ENCODE measurements at places on chromosomes 5 and 9.

DNA sequence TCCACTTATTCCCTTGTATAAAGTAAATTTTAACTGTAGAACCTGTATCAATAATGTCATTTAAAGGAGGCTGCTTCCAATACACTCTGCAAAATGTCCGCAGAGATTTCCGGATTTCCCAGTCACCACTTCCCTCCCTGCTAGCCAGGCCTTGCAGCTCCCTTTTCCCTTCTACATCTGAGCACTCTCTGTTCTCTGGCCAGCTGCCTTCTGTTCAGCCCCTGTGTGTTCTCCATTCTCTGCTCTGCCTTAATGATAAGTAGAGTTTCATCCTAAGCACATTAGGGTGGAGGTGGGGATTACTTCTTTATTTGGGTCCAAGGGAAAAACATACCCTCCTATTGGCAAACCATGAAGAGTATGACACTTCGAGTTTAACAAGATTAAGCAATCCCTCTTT, 719.6 kb upstream of the WWC1 start:
- DNase-seq: no peak

GRCh38 chr9:35271637-35272036, 109.8 kb downstream of the UNC13B start:
- no peak for DNase-seq

- DNase-seq: peak; percentile 80
Measured at GRCh38 chr5:151298063-151298855, 5.3 kb downstream of the SLC36A3 start.

DNA sequence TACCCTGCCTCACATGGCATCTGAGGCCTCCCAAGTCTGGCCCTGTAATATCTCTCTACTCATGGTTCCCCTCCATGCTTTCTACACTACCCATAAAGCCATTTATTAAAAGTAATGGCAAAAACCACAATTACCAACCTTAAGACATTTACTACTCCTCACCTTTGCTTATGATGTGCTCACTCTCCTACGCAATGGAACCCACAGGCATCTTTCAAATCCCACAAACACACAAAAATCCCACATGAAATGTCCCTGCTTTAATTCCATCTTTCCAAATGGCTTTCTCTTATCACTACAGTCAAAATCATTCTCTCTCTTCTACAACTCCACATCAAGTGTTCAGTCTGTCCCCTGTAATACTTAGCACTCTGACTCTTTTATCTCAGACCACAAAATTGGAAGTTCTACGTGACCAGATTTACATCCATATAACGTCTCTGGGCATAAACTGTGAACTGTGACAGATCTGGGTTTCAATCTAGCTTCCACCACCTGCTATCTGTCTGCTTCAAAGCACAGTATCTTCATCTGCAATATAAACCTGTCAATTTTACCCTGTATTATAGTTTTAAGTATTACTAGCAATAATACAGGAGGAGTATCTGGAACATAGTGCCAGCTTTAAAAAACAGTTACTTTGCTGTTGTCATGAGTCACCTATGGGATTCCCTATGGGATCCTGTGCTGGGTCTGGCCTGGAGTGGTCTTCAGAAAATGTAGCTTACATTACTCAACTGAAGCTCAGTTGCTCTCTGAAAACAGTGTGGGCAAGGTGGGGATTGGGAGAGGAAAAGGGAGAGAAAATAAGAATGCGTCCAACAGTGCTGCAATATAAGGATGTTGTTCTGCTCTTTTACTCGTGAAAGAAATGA, 137.1 kb upstream of the TRIM32 start:
- DNase-seq: no peak

- no peak for DNase-seq
Measured at GRCh38 chr9:112081918-112082729, 93.0 kb downstream of the SUSD1 start.

GRCh38 chr5:138981586-138981985, 106.5 kb upstream of the LRRTM2 start:
- DNase-seq: peak; percentile 52

DNA sequence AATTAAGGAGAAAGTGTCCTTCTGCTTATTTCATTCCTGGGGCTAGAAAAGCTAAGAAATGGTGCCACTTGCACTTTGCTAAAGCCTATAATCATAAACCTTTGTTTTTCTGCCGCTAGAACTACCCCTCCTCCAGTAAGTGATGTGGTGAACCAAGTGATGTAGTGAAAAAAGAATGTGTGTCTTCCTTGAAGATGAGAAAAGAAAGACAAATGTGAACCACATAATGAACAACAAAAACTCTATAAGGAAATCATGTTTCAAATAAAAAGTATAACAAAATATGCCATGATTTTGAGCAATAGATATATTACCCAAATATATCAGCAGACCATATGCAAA, 179.0 kb upstream of the SGCD start:
- DNase-seq: peak; percentile 29

DNA sequence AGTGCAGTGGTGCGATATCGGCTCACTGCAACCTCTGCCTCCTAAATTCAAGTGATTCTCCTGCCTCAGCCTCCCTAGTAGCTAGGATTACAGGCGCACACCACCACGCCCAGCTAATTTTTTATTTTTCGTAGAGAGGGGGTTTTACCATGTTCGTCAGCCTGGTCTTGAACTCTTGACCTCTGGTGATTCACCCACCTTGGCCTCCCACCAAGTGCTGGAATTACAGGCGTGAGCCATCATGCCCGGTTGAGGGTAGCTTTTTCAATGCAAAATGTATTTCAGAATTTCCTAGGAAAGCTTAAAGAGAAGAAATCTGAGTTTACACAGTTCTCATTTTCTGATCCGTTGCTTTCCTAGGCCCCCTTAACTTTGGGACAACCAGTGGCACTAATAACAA, 15.7 kb downstream of the BDP1 start:
- no peak for DNase-seq

DNA sequence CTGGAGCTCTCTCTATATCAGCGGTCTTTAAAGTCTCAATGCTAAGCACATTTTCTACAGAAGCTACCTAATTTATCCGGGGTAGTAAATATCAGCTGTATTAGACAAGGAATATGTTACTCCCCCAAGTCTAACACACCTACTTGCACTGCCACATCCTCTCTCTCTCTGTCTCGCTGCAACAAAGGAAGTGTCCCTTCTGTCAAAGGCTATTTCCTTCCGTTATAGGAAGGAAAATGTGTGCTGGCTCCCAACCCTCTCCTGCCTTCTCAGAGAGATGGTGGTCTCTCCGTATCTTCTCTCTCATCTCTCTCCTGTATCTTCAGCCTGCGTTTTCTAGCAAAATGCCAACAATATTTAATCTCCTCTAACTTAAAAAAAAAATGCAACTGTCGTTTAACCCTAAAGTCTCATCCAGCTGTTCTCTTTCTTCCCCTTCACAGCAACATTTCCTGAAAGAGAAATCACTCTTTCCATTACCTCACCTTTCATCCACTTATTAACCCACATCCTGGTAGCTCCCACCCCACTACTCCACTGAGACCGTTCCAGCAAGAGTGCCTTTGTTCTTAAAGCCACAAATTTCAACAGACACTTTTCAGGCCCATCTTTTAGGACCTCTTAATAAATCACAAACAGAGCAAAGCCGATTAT, 2.3 kb downstream of the TTF1 start:
- DNase-seq: no peak

DNA sequence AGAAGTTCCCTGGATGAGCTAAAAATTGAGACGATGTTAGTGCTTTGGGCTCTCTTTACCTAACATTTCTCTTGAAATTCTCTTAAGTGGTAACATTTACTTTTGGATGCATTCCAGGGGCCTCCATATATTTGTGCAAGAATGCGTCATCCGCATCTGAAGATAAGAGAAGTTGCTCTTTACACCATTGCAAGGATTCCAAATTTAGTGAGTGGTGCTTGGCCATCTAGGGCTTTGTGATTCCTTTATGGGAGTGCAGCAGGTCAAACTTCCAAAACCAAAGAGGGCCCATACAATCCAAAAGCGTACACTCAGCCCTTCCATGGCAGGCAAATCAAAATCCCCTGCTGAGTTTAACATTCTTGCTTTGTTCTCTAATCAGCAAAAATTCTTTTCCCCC, 102.0 kb upstream of the DMAC1 start:
- DNase-seq: no peak

DNA sequence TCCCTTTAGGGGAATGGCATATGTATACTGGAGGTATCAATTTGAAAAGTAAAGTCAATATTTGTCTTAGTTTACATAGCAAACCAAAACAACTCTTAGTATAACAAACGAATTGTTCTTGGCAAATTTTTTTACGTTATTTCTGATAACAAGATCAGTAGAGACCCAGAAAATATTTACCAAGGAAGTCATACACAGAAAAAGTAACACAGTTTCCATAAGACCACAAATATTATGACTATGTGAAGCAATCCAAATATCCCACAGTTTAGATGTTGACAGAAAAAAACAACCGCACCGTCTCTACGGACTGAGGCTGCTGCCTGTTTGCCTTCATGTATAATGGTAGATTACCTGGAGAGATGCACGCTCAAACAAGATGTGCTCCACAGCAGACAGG, 46.5 kb upstream of the DAPK1 start:
- no peak for DNase-seq

DNA sequence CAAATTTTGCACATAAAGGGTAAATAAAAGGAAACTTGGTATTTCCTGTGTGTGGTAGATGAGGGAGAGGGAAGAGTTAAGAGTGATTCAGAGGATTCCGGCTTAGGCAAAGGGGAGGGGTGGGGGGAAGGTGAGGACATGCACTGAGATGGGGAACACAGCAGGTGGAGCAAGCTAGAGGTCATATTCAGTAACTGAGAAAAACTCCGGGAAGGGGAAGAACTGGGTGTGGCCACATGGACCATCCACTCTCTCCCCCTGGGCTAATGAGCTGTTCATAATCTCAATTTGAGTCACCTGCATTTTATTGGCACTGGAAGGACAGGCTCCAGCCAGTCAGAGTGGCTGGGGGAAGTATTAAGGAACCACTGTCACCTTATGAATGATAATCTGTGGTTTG, 45.1 kb upstream of the UGCG start:
- DNase-seq: no peak

DNA sequence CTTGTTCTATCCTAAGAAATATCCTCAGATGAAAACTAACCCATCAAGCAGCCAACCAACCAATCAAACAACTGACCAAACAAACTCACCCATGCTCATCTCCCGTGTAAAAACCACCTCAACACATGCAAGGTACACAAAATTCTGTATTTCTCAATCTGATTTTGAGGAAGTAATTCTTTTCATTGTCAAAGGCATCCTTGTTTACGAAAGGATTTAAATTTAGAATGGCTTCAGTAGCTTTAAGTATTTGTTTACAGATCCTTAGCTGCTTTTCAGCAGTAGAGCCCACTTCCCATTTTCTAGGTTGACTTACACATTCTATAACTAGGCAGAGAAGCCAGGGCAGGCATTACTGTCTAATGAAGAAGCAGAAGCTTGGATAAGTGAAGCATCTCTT, 78.6 kb downstream of the NTRK2 start:
- no peak for DNase-seq

DNA sequence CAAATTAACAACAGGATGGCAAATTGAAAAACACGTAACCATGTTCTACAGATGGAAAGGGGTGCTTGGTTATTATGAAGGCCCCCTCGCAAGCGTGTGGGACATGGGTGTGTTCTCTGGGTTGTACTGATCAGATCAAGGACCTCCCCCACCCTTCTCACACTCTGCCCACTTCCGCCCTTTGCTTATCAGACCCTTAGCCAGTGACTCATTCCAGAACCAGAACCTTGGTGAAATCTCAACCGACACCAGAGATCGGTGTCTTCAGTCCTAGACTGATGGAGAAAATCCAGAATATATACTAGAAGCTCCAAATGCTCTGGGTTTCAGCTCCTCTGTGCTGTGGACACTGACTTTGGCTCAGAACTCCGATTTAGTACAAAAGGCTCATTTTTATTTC, 64.9 kb downstream of the PTTG1 start:
- DNase-seq: no peak

GRCh38 chr5:157478726-157479125, 18.7 kb downstream of the NIPAL4 start:
- DNase-seq: no peak

DNA sequence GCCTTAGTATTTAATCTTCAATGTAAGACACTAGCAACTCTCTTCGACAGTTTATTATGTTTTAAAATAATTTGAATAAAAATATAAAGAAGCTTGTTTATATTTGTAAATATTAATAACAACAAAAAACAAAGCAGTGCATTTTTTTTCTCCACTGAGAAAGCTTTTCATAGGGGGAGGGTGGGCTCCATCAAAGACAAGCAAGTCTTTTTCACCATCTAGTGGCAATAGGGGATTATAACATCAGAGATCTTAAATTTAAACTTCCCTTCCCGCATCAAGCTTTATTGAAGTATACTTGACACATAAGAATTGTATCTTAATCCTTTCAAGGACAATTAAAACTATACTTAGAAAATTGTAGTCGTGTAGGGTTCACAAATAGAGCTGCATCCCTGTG, 9.3 kb upstream of the OR13F1 start:
- no peak for DNase-seq

DNA sequence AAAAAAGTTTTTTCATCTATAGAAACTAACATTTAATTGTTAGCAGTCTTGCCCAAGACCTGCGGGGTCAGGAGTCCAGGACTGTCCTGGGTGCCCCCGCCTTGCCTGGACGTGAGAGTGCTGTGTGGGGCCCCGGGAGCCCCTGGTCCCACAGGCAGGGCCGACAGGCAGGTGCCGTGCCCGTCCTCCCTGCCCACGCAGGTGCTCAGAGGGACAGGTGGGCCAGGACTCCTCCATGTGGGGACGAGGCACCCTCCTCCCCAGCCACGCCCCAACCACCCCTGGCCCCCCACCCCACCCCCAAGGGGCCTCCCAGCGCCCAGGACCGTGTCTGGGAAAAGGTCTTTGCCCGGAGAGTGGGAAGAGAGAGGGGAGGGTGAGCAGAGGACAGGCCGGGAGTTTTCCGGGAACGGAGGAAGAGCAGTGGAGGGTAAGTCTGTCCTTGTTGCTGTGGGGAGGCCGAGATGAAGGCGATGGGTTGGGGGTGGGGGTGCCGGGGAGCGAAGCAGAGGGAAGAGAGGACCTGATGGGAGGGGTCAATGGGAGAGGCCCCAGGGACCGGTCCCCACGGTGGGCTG, 2.7 kb upstream of the LCN12 start:
- DNase-seq: no peak

DNA sequence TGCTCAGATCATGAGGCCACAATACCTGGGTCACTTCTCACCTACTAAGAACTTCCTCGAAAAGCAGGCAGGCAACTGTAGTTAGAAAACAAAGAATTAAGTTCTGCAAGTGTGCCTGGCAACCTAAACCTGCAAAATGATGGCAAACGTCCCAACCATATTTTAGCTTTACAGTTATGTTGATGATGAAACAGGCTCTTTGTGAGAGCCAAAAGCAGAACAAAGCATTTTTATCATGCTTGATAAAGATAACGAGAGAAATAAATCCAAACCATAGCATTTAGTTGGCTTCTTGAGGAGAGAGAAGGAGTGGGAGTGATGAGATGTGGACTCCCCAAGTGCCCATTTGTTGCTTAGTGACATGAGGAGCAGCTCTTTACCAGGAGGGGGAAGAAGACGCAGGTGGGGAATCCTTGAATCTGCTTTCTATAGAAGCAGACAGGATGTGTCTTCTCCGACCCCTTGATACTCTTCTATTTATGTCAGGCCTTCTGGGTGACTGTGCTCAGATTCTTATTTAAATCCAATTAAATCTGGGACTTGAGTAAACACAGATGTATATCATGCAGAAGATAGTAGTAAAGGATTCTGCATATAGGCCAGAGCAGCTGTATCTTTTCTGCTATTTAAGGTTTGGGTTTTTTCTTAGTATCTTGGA, 221.2 kb downstream of the TMEM167A start:
- DNase-seq: no peak

GRCh38 chr9:134215699-134216448, 51.5 kb upstream of the RNU6ATAC start:
- DNase-seq: no peak

GRCh38 chr5:155595791-155596190, 582.2 kb downstream of the KIF4B start:
- no peak for DNase-seq

GRCh38 chr5:170442921-170443320, 53.8 kb upstream of the KCNMB1 start:
- DNase-seq: no peak
